Right ventricle myocardium superior (tissue), 1 donor: ENCODE measurements at places on chromosomes 4 and X.

- no peak for DNase-seq
These were observed 55.1 kb downstream of the CLCN5 start for GRCh38 chrX:49977319-49978090.

GRCh38 chr4:114272226-114272625 lies 292.8 kb upstream of the ARSJ start:
- DNase-seq = no peak

DNA sequence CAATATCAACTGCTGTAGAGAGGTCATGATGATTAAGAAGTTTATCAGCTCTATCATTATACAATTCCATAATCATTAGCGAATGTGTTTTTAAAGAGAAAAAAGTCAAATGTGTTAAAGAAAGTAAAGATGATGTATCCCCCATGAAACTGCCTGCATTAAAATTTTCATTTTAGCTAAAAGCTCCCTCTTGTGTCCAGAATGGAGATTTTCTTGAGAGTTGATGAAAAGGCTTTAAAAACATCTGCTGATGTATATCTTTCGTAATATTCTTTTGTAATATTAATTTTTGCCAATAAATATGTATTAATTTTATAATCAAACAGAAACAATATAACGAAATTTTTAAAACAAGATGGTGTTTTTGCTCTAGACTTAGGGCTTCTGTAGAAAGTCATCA lies 52.1 kb upstream of the LHFPL1 start:
- no peak for DNase-seq

DNA sequence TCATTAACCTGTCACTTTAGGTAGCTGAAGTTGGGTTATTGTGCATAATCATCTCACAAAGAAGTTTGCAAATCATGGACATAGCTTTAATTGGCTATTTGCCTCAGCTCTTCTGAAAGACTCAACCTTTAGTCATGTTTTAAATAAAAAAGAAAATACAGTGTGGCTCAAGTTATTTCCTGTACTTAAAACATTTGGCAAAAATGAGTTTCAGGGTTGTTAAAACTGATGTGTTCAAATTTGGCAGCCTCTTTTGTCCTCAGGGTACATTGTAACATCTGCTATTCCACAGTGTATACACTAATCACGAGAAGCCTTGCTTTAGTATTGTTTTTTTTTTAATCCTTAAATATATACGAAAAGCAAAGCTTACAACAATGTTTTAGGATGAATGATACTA lies 31.5 kb upstream of the HPGD start:
- DNase-seq = no peak

DNA sequence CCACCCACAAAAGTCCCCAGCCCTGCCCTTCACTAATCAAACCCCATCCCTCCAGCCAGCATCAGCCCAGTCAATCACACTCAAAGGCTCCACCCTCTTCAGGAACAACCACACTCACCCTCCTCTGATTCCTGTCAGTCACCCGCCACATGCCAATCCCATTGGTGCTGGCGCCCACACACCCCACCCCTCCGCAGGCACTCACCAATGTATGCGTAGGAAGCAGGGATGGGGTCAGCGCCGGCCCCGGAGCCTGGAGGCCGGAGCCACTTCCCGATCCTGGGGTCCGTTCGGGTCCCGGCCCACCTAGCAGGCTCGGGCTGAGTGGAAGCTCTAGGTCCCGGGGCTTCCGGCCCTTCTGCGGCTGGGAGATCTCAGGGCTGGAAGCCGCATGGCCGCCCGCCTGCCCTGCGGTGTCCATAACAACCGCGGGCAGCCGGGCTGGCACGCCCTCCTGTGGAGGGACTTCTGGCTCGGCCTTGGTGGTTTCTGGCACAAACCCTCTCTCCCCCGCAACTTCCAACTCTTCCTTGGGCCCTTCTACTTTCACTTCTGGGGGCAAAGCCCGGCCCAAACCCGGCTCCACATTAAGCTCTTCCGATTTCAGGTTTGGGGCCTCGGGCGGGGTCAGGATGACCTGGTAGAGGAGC lies 7.9 kb upstream of the CFP start:
- peak; percentile 68 for DNase-seq

DNA sequence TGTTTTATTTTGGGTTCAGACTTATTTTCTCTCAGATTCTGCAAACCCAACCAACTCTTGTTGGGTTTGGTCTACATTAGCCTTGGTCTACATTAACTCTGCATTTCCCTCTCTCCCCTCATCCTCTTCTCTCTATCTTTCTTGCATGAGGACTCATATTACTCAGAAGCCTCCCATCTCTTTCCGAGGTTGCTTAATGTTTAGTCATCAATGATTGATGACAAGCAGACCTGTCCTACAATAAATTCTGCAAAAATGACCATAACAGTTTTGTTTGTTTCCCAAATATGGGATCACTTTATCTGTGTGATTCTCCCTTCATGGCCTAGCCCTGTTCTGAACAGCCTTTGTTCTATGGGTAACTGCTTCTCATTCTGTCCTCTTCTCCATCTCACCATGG lies 75.2 kb downstream of the GABRB1 start:
- no peak for DNase-seq

GRCh38 chr4:175127314-175127713 lies 209.2 kb downstream of the ADAM29 start:
- DNase-seq = no peak

- DNase-seq = no peak
These were observed 544.7 kb downstream of the SPRY1 start for GRCh38 chr4:123941306-123941705.

- no peak for DNase-seq
These were observed 183.6 kb upstream of the NOCT start for GRCh38 chr4:138831948-138832347.

GRCh38 chrX:134520860-134521390 lies 61.0 kb downstream of the HPRT1 start:
- no peak for DNase-seq

DNA sequence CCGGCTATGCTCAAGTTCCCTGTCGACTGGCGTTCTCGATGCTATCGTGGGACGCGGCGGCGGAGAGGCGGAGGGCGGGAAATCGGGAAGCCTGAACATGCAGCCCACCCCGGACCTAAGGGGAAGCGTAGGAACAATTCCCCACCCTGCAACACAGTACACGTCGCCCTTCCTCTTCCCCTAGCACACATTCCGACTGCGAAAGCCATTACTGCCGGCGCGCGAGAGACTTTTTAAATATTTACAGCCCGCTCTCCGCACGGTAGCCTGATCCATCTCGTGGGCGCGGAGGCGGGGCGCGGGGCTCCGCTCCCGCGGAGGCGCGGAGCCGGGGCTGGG lies 48.1 kb upstream of the BCOR start:
- DNase-seq = peak; percentile 42

GRCh38 chr4:184977747-184978146 lies 40.5 kb upstream of the HELT start:
- DNase-seq = no peak

DNA sequence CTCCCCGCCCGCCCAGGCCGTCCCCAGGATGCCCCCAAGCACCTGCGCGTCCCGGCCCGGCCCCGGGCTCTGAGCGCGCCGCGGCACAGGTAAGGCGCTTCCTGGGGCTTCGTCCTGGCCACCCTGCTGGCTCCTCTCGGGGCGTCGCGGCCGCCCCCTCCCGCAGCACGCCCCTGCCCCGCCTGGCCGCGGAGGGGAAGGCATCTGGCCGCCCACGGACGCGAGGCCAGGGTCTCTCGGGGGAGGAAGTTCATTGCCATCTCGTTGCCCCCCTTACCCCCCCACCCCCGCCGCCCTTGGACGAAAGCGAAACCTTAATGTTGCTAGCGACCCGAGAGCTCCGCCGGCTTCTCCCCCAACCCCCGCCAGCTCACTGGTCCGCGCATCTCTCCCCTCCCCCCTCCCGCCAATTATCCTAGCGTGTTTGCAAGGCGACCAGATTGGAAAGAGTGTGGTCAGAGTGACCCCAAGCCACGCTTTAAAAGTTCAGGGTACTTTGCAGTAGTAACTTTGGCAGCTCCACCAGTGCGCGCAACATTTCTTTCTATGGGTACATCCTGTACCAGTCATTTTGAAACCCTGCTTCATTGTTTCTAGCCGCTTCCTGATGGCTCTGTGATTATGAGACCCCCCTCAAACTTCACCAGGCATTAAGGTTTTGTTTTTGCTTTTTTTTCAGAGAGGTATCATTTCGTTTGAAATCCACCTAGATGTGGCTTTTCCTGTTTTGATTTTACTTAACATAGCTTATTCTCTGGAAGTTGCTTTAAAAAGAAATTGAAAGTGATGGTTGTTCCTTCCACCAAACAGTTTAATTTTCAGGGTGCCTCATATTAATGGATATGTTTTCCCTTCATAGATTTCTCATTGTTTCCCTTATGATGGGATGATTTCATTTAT lies 626 bp downstream of the TBC1D1 start:
- DNase-seq = peak; percentile 50

- no peak for DNase-seq
These were observed 9.7 kb upstream of the RHOXF1 start for GRCh38 chrX:120125444-120125843.

DNA sequence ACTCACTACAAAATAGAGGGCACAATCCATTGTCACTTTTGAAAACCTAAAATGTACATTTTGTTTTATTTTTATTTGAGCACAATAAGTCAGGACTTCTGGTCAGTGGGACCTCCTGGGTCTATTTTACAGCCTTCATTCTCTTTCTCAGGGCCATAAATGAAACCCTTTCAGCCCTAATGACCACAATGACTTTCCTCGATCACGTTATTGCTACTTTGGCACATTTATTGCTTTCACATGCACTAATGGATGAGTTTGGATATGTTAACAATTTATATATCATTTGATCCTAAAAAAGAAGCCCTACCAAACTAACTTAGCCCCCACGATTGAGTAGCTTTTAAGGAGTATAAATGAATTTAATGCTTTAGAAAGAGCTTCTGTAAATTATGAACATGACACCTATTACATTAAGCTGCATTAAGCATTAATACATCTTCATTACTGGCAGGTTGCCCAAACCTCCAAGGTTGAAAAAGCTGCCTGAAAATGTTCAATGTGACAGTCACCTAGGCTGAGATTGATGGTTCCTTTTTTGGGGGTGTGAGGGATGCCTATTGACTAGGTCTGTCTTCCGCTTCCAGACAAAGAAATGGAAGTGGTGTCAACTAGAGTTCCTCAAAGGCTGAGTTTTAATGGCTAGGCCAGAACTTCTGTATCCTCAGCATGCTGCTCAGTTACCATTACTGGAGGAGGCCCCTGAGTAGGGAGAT lies 296.4 kb downstream of the GPAT3 start:
- DNase-seq = no peak

- no peak for DNase-seq
These were observed 1509.6 kb downstream of the ADGRL3 start for GRCh38 chr4:62709618-62710252.

DNA sequence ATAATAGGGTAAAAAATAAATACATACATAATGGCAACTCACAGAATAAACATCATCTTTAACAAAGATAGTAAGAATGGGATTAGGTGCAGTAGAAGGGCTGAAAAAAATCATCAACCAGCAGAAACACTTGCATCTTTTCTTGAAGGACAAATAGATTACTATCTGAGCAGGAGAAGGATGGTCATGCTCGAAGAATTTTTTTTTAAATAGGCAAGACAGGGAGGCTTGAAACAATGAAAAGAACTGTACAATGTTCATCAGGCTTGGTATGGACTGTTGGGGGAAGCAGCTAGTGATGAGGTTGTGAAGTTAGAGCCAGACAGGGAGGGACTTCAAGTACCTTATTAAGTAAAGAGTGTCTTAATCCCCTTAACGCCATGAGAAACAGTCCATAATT lies 167.4 kb upstream of the LDB2 start:
- DNase-seq = no peak

DNA sequence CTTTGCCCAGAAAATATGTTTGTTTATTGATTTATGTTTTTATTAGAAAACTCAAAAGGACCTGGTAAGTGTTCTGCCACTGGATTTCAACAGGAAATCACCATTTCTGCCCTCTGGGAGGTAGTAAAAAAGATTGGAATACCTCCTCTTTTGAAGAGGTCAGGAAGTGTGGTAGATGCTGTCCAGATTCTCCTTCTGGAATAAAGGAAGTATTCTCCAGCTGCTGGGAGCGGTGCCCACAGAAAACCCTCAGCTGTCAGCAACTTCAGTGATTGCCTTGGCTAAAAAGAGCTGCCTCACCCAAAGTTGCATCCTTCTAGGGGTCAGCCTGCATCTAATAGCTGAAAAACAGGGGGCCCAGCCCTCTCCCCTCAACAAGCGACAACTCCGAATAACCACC lies 13.8 kb upstream of the ZNF674 start:
- DNase-seq = peak; percentile 53

DNA sequence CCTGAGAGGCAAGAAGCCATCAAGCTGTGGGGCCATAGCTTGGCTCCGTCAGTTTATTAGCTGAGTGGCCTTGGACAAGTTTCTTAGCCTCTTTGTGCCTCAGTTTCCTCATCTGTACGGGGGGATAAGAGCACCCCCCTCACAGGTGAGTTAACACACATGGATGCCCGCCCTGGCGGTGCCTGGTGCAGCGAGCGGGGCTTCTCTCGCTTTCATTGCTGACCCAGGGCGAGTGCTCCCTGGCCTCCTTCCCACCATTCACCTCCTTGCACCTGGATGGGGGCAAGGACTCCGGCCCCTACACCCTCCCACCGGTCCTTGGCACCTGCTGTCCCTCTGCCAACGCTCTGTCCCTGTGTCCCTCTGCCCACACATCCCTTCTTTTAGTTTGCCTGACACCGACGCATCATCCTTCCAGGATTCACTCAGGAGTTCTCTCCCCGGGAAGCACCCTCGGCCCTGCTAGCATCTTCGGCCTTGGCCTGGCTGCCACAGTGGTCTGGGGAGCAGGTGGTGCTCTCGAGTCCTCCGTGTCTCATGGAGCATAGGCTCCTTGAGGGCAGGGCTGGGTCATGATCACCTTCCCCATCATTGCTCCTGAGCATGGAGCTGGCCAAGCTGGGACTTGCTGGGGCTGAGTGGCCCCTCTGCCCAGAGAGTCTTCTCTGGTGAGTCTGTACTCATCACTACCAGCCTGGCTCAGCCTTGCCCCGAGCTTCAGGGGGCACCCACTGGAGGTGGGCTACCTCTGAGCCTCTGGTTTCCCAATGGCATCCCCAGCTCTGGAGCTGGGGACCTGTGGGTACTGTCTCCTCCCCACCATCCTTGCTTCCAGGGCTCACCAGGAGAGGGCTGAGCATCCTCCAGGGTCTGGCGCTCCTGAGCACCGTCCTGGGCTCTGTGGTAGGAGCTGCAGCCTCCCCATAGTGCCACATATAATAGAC lies 53.8 kb upstream of the SORCS2 start:
- no peak for DNase-seq

DNA sequence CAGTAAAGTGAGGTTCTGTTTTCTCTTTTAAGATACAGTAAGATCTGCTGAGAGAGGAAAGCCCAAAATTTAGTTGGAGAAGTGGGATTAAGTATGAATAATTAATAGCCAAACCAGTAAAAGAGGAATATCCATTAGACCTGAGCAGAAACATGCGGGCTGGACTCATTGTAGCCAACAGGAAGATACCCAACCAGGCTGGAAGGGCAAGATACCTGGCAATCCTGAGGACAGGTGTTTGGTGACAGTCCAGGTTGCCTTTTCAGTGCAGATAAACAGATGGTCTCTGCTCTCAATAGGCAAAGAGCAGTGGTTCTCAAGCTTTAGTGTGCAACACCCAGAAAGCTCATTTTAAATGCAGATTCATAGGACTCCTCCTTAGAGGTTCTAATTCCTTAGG lies 980.8 kb upstream of the GRID2 start:
- no peak for DNase-seq

- DNase-seq = no peak
These were observed 36.4 kb downstream of the QDPR start for GRCh38 chr4:17475481-17475880.

GRCh38 chr4:1310031-1310795 lies 20.5 kb downstream of the MAEA start:
- peak; percentile 13 for DNase-seq
